G401 (cell line): ENCODE measurements at places on chromosomes 5 and 9.

DNA sequence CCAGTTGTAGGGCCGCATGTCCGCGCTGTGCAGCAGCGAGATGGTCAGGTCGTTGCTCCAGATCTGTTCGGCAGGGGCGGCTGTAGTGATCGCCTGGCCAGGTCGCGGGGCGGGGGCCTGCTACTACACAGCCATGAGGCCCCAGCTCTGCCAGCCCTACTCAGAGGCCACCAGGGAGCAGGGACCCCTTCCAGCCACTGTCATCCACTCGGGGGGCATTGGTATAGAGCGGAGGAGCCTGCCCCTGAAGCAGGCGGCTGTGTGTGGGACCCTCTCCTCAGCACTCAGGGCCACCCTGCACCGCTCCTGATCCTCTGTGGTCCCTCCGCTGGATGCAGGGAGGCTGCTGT is 1.7 kb downstream of the FBXW5 start:
- no peak for DNase-seq

GRCh38 chr9:97910357-97910756 is 11.9 kb downstream of the TRMO start:
- no peak for DNase-seq

- no peak for DNase-seq
These were observed 220.8 kb upstream of the RFX3 start for GRCh38 chr9:3746296-3747275.

DNA sequence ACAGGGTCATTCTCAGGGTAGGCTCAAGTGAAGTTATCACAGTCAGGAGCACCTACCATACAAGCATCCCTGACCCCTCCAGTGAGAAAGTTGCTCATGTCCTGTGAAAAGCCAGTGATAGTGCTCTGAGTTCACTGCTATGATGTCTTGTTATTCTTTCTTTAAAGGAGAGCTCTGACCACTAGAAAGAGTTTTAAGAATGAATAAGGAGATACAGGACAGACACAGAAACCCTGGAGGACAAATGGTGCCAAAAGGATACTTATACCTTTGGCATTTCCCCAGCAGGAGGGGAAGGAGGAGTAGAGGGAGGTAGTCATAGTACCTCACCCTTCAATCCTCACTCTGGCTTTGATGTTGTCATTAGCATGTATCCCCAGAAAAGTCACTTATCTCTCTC is 84.0 kb upstream of the AGXT2 start:
- no peak for DNase-seq

- DNase-seq = peak; percentile 14
These were observed 119.5 kb upstream of the PLCXD3 start for GRCh38 chr5:41629897-41630296.

- DNase-seq = peak; percentile 78
These were observed 110.4 kb upstream of the SARDH start for GRCh38 chr9:133848471-133849109.

- DNase-seq = no peak
These were observed 77.3 kb downstream of the KCTD16 start for GRCh38 chr5:144248015-144248414.

DNA sequence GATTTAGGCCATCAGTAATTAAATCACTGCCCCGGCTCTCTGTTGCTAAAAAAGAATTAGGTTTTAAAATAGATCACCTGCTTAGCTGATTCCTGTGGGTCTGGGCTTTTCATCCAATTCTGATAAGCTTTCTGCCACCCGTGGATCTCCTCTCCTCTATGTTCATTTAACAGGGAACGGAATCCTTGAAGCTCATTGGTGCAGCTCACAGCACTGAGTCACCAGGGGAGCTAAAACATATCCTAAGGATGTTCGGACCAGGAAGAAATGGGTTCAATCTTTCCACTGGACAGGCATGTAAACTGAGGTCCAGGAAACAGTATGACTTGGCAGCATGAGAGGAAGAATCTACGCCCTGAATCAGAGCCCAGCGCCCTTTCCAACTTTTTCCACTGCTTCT is 267.1 kb upstream of the GRIA1 start:
- no peak for DNase-seq

GRCh38 chr9:13264788-13265187 is 14.7 kb downstream of the MPDZ start:
- DNase-seq = no peak

GRCh38 chr5:82620957-82621600 is 342.9 kb upstream of the RPS23 start:
- no peak for DNase-seq

DNA sequence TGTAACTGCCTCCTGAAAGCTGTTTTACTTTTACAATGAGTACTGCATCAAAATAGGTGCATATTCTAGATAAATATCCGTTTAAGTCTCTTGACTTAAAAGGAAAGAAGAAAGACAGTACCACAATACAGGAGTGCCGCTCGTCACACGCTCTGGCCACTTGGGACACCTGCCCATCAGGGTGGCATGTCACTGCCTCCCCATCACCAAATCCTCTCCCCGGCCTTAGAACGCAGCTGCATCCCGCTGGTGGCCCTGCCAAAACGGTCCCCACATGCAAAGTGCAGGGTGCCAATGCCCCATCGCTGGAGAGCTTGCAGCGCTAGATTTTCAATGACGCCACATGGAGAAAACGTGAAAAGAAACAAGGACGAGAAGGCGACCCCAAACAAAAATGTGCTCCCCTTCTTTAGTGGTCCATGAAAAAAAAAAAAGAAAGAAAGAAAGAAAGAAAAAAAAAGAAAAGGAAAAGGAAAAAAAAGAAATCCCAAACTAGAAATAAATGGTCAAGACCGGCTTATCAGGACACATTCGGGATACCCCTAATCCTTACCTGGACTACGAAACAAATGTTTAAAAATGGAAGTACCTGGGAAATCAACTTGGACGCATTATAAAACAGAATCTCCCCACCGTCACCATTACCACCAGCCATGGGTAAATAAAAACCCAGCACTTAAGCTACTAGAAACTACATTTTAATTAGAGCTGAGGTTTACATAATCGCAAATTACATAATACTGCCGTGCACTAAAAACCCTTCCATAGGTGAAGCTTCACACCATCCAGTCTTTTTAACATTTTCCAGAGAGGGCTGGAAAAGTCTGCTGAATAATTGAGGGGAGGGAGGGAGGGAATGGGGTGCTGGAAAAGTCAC is 1.0 kb downstream of the ANKH start:
- DNase-seq = peak; percentile 75

DNA sequence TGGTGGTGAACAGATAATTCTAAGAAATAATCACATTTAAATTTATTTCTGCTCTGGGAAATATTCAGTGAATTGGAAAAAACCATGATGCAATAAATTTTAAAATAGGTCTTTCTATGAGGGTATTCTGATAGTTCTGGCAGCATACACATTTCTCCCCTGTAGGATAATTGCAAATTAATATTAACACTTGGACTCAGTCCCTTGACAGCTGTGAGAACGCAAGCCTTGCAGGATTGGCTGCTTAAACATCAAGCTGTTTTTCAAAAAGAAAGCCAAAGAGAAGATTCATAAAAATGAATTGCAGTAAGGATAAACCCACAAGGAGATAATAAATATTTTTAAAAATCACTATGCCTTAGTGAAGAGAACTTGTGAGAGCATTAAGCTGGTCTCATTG is 180.0 kb downstream of the MTRR start:
- DNase-seq = no peak

DNA sequence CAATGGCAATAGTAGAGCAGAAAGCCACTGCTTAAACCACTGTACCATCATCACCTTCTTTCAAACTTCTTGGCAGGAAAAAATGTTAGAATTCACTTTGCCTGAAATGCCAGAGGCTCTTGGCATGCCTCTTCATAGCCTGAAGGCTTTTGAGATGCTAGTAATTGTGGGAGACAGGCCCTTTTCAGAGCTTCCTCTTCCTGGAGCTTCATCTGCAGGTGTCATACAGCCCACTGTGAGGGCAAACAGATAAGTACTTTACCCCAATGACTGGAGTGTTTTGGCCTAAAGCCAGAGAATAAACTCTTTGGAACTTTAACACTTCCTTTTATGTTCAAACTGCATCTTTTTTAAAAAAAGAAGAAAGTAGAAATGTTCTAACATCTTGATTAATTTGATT is 81.3 kb upstream of the TMEM171 start:
- DNase-seq = no peak

DNA sequence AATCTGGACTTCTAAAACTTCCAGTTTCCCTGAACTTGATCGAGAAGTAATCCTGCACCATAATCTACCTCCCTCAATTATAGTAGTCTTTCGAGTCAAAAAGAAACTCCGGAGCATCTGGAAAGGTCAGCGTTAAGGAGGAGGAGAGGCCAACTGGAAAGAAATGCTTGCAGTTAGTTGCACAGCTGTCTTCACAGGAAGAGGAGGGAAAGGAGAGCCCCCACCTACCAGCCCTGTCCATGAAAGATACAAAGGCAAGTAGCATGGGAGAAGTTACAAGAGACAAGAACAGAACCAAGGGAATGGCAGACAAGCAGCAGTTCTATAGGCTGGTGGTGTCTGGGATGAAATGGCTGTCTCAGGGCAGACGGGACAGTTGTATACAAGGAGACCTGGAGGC is 170.6 kb downstream of the RAB3C start:
- no peak for DNase-seq

- peak; percentile 79 for DNase-seq
These were observed at the start of gene RNF224 for GRCh38 chr9:137227054-137227852. Gene RNF224, plus strand, starts transcription at chr9:137227502. Its CDS starts 834 bp downstream, at chr9:137228336.

- no peak for DNase-seq
These were observed 227.5 kb downstream of the PIK3R1 start for GRCh38 chr5:68443091-68443490.

GRCh38 chr9:83754383-83754977 is 46.7 kb upstream of the UBQLN1 start:
- no peak for DNase-seq

GRCh38 chr9:117211280-117211679 is 203.6 kb downstream of the ASTN2 start:
- DNase-seq = no peak

DNA sequence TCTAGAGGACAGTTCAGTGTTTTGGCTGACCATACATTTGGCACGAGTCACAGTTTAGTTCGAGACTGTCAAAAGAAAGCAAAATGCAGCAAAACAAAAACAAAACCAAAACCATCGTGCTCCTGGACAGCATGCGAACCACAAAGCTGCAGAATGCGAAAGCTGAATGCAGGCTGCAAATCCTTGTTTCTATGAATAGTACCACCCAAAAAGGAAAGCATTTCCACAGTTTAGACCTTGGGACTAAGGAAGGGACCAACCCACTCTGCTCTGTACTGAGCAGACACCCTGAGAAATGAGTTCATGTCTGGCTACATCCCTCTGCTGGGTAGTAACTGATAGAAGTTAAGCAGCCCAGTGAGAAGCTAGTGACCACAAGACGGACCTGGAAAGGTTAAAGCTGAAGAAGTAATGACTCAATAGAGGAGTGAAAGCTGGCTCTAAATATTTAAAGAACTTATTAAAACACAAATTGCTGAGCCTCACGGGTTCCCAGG is 3.9 kb downstream of the GCNT4 start:
- no peak for DNase-seq

- DNase-seq = peak; percentile 18
These were observed at the start of gene AIF1L for GRCh38 chr9:131096269-131097125. Gene AIF1L, plus strand, starts transcription at chr9:131096531. Its CDS starts 99 bp downstream, at chr9:131096630.

DNA sequence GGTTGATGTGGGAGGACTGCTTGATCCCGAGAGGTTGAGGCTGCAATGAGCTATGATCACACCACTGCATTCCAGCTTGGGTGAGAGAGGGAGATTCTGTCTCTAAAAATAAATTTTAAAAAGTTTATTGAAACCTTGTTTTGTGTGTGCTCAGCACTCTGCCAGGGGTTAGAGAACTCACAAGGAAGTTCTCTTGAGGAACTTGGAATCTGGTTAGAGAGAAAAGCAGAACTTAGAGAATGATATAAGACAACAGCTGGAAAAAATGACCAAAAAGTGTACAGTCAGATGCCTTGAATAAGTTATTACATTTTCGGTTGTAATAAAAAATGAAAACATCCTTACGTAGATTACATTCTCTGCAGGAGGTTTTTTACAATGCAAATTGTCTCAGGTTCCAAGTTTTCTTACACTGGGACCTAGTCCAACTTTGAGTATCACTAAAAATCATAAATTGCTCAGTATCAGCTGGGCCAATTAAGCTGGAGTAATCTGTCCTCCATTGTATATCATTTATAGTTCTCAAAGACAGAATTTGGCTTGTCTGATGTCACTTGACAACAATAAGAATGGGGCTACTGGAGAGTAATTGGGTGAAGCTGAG is 21.7 kb upstream of the TENT2 start:
- no peak for DNase-seq

DNA sequence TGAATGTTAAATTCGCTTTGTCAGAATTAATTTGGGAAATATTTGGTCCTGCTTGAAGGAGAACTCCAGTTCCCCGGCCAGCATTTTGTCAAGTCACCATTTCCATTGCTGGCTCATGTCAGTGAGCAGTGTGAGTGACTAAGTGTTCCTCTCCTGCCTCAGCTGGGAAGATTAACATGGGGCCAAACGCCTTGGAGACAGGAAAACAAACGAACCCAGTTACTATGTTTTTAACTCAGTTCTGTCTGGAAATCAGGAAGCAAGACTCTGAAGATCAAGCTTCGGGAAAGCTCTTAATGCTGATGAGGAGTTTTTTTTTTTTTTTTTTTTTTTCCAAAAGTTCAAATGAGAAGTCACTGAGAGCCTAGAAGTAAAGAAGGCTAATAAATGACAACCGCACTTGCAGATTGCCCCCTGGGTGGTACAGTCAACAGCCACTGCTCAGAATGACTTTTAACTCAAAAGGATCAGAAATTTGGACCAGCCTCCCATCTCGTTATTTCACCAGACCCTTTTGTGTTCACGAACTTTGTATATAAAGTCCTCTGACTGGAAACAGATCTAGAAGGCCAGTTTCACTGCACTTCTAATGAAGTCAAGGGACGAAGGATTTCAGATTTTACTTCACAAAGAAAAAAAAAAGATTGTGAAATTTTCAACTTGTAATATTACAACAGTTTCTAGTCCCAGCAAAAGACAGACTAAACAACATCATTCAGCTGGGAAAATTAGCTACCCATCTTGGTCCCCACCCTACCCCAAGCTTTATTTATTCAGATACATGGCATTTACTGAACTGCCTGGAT is 121.3 kb downstream of the LHFPL2 start:
- no peak for DNase-seq

DNA sequence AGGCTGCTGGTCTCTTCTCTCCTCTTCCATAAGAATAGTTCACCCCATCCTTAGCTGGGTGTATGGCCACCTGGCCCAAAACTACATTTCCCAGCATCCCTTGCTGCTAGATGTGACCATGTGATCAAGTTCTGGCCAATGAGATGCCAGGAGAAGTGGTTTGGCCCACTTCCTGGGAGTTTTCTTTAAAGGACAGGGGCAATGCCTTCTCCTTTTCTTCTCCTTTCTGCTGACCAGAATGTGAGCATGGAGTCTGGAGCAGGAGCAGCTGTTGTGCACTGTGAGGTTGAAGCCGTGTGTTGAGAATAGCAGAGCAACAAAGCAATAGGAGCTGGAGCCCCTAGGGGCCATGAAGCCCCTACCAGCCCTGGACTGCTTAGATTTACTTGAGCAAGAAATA is 36.8 kb downstream of the C9orf50 start:
- peak; percentile 88 for DNase-seq
